NCI-H1436 treated with DMSO at 0.1 percent for 48 hours (cell line): ENCODE measurements at places on chromosomes 4 and X.

DNA sequence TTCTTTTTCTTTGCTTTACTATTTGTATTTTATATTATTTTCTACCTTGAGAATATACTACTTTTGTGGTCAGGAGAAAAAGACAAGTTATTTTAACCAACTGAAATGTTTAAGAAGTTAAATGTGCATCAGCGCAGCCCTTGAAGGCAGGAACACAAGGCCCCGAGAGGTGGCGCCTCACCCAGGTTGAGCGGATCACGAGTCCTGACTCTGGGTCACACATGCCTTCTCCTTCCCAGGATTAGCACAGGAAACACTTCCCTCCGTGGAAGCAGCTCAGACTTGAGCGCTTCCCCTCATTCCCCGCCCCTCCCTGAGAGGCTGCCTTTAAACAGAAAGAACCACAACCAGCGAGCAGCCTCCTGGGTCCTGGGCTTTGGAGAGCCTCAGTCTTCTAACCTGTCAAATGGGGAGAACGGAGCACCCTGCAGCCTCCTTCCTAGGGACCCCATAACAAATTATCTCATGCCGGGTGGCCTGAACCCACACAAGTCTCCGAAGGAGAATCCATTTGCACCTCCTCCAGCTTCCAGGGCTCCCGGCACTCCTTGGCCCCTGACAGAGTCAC lies 217.6 kb downstream of the AFAP1 start:
- DNase-seq: no peak

DNA sequence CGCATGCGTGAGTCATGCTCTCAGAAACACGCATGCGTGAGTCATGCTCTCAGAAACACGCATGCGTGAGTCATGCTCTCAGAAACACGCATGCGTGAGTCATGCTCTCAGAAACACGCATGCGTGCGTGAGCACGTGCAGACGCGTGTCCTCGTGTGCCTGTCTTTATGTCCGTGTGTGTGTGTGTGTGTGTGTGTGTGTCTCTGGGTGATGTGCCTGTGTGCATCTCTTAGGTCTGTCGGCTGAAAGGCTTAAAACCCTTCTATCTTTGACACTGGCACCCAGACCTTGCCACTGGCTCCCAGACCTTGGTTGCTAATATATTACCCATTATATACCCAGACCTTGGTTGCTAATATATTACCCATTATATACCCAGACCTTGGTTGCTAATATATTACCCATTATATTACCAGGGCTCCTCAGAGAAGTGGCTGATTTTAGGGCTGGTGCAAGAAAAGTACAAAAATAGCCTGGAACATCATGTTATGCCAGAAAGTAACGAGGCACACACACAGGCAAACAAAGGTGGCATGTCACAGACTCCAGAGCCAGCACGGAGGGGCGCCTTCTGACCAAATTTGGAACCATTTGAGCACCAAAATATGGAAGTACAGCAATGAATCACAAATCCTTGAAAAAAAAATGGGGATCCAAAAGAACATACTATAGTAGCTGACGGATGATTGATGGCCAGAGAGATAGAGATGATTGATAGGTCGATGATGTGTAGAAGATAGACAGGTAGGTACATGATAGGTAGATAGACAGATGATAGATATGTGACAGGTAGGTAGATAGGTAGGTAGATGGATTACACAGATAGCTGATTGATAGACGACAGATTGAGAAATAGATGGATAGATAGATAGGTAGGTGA lies 19.2 kb upstream of the ADRA2C start:
- DNase-seq: no peak

- DNase-seq: no peak
These were observed 18.9 kb downstream of the ZBTB33 start for GRCh38 chrX:120269373-120270035.

DNA sequence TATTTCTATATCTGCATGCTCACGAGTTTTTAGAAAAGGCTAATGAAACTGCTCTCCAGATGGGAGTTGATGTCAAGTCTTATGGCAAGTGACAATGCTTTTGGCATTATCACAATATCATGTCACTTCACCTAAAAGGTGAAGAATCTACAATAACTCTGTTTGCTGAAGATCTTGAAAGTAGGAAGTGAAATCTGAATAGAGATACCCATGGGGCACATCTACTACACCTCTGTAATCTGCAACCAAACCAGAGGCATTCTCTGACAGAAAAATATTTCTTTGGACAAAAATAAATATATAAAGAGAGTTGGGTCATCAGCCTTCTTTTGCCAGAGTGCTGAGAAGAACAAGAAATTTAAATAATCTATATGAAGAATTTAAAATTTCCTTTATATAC lies 3.9 kb upstream of the VAMP7 start:
- DNase-seq: no peak

DNA sequence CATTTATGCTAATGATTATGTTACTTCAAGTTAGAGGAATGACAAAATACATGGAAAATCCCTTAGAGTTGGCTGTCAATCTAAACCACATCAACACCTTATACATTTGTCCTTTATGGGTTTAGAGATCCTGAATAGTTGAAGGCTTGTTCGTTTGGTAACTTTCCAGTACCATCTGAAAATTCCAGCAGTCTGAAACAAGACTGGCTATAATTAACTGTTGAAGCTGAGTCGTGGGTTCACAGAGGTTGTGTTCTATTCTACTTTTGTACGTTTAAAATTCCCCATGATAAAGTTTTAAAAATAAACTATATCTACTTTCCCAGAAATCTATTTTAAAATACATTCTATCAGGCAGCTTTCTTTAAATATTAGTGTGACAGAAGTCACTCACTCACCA lies 73.0 kb downstream of the USP46 start:
- DNase-seq: no peak

- no peak for DNase-seq
These were observed 71.3 kb upstream of the ANKRD50 start for GRCh38 chr4:124783847-124784246.

DNA sequence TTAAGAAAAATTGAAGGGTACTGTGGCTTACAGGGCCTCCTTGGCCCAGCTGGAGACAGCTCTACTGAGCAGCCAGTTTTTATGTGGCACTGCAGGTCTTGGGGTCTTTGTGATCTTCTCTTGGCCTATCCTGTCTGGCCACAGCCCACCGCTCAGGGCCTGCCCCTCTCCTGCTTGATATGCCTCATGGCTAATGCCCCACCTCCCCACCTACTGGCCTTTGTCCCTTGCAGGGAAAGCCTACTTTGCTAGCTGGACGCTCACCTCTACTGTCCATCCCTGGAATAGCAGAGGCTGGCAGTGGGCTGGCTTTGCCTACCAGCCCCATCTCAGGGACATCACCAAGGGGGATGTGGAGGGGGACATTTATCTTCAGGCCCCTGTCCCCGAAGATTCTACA lies 134.1 kb downstream of the PJA1 start:
- no peak for DNase-seq

- no peak for DNase-seq
These were observed 38.1 kb downstream of the EIF4E start for GRCh38 chr4:98890702-98891455.

GRCh38 chr4:139035650-139036049 lies 20.1 kb downstream of the NOCT start:
- no peak for DNase-seq

DNA sequence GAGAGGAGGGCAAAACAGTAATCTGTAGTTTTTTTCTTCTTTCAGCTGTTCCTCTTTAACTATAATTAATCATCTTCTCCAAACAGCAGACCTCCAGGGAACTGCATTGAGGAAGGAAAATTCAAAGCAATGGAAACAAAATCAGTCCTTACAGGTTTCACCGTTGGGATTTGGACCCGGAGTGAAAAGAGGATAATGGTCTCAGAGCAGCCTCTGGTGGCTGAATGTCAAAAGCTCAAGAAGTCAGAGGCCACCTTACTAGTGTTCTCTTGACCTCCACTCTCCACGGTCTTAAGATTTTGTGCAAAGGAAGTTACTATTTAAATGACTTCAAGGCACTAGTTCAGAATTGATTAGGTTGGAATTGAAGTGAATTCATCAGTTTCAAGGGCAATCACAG lies 16.0 kb upstream of the MID1 start:
- DNase-seq: no peak

GRCh38 chr4:155072417-155072816 lies 136.0 kb upstream of the NPY2R start:
- DNase-seq: no peak

GRCh38 chr4:94913316-94913715 lies 155.6 kb downstream of the BMPR1B start:
- DNase-seq: no peak

DNA sequence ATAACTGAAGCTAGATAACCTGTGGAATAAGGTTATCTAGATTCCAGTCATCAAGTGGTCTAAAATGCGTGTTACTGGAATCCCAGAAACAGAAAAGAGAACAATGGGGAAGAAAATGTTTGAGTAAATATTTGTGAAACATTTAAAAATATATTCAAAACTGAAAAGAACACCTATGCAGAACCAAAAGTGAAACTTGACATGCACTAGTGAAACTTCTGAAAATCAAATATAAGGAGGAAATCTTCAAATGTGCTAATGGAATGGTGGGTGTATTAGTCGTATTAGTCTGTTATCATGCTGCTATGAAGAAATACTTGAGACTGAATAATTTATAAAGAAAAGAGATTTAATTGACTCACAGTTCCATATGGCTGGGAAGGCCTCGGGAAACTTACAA lies 512.4 kb upstream of the KLHL4 start:
- no peak for DNase-seq

- DNase-seq: peak; percentile 90
These were observed 16.6 kb upstream of the ERCC6L start for GRCh38 chrX:72255445-72255844.

DNA sequence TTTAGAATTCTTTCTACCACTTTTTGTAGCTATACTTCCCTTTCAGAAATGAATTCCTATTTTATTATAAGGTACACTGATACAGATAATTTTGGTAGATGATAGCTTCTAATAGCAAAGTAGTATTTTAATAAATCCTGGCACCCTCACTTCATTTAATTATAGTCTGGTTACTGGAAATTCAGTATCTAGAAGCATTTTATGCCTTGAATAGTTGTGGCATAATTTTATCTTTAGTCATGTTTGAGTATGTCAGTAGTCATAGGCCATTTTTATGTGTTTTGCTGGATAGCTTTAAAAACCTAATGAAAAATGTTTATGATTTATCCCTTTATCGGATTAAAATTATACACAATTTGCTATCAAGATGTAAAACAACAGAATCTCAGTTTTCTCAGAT lies 92.3 kb downstream of the DIAPH2 start:
- DNase-seq: no peak

- DNase-seq: no peak
These were observed 36.4 kb upstream of the HPRT1 start for GRCh38 chrX:134423606-134424005.

- DNase-seq: no peak
These were observed 131.4 kb downstream of the COL25A1 start for GRCh38 chr4:109171070-109171469.

DNA sequence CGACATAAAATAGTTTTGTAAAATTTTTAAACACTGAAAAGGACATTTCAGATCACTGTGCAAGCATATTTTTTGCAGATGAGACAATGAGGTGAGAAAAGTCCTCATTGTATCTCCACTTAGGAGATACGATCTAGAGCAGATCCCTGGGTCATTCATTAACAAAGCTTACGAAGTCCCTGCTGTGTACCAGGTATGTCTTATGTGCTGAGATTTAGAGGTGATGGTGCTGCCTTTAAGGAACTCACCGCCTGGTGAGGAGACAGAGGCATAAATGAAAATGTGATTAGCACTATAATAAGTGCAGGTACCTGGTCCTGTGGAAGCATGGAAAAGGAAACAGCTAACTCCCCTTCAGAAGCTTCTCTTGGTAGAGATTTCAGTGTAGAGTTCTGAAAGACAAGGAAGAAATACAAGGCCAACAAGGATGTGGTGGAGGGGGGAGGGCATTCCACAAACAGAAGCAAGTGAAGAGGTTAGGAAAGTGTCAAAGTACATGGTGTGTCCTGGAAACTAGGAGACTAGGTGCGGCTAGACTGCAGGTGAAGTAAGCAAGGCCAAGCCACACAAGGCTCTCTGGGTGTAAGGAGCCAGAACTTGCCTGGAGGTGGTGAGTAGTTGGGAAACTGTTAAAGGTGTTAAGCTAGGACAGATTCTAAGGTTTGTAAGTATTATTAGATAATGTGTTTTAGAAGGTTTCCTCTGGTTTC lies 1.5 kb upstream of the NDNF start:
- DNase-seq: no peak

DNA sequence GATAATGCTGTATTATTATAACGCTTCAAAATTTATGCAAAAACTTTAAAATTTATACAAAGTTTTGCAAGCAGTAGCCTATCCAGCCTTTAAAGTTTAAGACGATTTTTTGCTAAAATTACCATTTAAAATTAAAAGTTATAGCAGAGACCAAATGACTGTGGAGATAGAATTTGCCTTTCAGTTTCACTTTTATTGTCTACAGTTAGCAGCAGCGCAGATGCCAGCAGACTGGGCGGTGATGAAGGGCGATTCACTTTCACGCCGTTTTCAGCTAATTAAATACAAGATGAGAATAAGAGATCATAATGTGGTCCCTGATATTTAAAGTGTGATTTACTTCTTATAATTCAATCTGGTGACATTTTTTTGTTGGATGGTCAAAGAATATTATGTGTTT lies 1381.5 kb upstream of the ADGRL3 start:
- no peak for DNase-seq

DNA sequence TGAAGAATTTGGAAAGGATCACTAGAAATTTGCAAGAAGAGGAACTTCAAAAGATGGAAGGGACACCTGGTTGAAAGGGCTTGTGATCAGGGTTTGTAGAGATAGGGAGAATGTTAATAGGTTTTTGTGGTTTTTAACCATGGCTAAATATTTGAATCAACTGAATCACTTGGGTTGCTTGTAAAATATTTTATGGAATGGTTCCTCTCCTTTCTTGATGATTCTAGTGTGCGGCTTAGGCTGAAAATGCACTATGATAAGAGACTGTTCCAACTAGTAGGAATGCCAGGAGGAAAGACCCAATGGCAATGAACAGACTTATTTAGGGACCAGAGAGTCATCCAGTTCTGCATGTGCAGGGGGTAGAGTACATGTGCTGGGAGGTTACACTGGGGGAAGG lies 408.2 kb downstream of the ARHGAP24 start:
- no peak for DNase-seq

- no peak for DNase-seq
These were observed 377.3 kb downstream of the ARAP2 start for GRCh38 chr4:35867057-35867456.

DNA sequence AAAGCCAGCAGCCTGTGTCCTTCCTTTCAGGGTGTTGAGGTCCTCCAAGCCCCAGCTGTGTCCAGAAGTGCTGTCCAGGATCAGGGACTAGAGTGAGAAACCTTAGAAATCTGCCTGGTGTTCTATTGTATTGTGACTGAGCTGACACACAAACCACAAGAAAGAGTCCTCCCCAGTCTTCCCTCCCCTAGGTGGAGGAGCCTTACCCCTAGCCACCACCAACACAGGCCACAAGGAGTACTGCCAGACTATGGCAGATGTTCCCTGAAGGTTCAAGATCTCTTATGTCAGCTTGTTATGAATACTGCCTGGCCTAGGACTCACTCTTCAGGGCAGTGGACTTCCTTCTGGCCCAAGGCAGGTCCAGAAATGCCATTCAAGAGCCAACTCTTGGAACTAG lies 514.1 kb upstream of the PITX2 start:
- DNase-seq: no peak
